ENCODE measurements at places on chromosomes 12 and 14.

DNA sequence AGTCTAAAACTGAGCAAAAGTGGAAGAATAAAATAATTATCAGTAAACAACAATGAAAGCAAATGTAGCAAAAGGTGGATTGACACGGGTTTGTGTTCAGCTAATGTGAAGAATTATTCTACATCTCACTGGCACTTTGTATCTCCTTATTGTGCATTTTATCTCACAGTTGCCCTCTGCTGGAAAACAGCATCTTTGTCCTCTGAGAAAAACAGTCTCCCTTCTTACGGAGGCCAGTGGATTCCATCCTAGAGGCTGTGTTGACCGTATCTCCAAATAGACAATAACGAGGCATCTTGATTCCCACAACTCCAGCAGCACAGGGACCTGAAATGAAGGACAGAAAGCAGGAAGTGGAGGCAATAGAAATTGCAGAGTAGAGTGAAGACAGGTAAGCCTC is 51.3 kb upstream of the PLBD1 start:
- DNase-seq: peak; percentile 45

DNA sequence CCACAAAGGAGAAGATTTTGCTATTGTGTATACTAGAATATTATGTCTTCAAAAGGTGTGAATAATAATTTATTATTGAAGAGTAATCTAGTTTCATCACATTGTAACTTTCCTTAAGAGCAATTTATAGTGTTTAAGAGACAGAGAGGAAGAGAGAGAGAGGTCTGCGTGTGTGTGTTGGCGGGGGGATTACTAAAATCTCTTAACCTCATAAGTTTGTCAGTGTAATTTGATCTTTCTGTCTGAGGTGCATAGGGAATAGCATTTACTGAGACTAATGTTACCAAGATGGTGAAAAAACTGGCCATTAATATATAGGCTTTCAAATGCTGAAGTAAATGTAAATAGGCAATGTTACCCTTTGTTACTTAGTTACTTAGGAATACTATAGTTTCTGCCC is 48.2 kb upstream of the BTG1 start:
- DNase-seq: no peak

- DNase-seq: no peak
These were observed 201.2 kb downstream of the ANO4 start for GRCh38 chr12:100995771-100996170.

- DNase-seq: no peak
These were observed 365.7 kb upstream of the FKBP4 start for GRCh38 chr12:2429032-2429431.

GRCh38 chr12:112971248-112971647 is 7.1 kb upstream of the OAS2 start:
- no peak for DNase-seq
